ENCODE measurements at places on chromosomes 3 and 15.

DNA sequence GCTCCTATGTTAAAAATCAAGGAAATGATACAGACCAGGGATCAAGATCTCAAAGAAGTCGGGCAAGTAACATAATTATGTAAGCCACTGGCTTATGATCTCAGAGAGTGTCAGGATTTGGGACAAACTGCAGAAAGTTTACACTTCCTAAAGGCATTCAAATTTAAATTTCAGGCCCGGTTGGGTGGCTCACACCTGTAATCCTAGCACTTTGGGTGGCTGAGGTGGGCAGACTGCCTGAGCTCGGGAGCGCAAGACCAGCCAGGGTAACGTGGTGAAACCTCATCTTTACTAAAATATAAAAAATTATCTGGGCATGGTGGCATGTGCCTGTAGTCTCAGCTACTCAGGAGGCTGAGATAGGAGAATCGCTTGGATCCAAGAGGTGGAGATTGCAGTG, 124.4 kb upstream of the UBE2E2 start:
- no peaks in the 10 kb centered on the region for H3K36me3 ChIP-seq
- no peak overlapping the region for H3K27ac ChIP-seq
- no peak for DNase-seq

DNA sequence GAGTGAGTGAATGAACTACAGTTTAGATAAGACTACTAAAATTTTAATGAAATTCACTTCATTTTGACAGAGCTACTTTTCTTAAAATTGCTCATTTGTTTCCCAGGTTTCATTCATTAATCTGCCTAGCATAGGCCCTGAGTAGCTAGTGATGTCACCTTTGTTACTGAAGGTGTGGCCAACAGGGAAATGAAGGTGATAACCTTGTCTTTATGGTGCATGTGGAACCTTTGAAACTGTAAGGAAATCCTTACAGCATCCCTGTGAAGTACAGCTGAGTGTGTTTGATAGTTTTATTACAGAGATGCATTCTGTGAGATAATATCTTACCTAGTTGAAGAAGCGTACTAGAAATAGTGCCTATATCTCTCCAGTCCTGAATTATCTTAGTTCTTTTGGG, 112.9 kb downstream of the AKAP13 start:
- no peaks in the 10 kb centered on the region for H3K36me3 ChIP-seq
- no peak for DNase-seq
- H3K4me3 ChIP-seq: no peak overlapping the region
- H3K27ac ChIP-seq: no peak overlapping the region

GRCh38 chr15:66101715-66102395, 151.7 kb downstream of the MEGF11 start:
- no peaks in the 10 kb centered on the region for H3K4me1 ChIP-seq
- no peak overlapping the region for H3K27ac ChIP-seq
- no peak for DNase-seq
- H3K4me3 ChIP-seq: no peak overlapping the region
- peaks cover 6% of the 10 kb centered on the region for H3K27me3 ChIP-seq
- no peaks in the 10 kb centered on the region for H3K36me3 ChIP-seq

DNA sequence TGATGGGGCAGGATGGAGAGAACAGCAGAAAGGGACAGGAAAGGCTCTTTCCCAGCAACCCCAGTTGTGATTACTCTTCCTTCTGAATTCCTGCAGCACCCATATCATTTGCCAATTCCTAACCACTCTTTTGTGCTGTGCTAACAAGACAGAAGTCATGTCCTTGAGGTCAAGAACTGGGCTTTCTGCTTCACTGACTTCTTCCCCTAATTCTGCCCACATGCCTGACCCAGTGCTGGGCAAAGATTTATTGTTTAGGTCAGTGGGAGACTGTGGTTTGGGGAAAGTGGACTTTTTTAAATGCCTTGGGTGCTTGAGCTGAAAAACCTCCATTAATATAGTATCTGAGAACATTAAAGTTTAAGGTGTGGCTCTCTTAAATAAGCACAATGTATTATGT, 4.2 kb upstream of the EFCAB12 start:
- no peak overlapping the region for H3K4me3 ChIP-seq
- H3K27ac ChIP-seq: no peak overlapping the region
- DNase-seq: no peak
- peaks cover 43% of the 10 kb centered on the region for H3K4me1 ChIP-seq
- H3K36me3 ChIP-seq: peaks cover 58% of the 10 kb centered on the region

- no peak overlapping the region for H3K4me3 ChIP-seq
- no peaks in the 10 kb centered on the region for H3K4me1 ChIP-seq
- peaks cover 2% of the 10 kb centered on the region for H3K36me3 ChIP-seq
Observed at GRCh38 chr3:66362541-66362941, 138.3 kb downstream of the LRIG1 start.

- H3K4me1 ChIP-seq: no peaks in the 10 kb centered on the region
- no peaks in the 10 kb centered on the region for H3K36me3 ChIP-seq
- H3K27ac ChIP-seq: no peak overlapping the region
- no peak overlapping the region for H3K4me3 ChIP-seq
Observed at GRCh38 chr3:166986000-166986399, 394.1 kb downstream of the ZBBX start.

GRCh38 chr15:66880380-66881155, 178.5 kb downstream of the SMAD6 start:
- H3K4me1 ChIP-seq: no peaks in the 10 kb centered on the region
- no peak overlapping the region for H3K27ac ChIP-seq
- no peaks in the 10 kb centered on the region for H3K36me3 ChIP-seq
- H3K27me3 ChIP-seq: peaks cover 2% of the 10 kb centered on the region
- no peak for DNase-seq

DNA sequence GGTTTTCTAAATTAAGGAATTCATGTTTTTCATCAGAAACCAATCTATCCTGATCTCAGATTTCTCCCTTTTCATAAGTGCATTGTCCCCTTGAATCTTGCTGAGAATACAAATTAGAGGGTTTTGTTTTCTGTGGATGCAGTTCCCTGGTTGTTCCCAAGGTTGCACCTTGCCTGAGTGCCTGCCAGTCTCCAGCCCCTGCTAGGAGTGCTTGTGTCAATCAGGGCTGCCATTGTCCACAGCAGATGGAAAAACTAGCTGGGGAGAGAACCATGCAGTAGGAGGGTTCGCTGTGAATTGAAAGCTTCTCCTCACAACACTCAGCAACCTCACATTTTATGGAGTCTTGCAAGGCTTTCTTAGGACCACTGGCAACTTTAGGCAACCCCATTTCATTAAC, 210.8 kb upstream of the CTNNB1 start:
- no peaks in the 10 kb centered on the region for H3K36me3 ChIP-seq
- H3K27me3 ChIP-seq: peaks cover 9% of the 10 kb centered on the region
- DNase-seq: no peak
- no peak overlapping the region for H3K27ac ChIP-seq
- H3K4me1 ChIP-seq: no peaks in the 10 kb centered on the region

GRCh38 chr3:126486360-126486847, 10.7 kb upstream of the ZXDC start:
- H3K27ac ChIP-seq: peak overlapping the region; percentile 68
- no peak overlapping the region for H3K4me3 ChIP-seq
- no peaks in the 10 kb centered on the region for H3K27me3 ChIP-seq
- H3K36me3 ChIP-seq: no peaks in the 10 kb centered on the region
- no peak for DNase-seq

GRCh38 chr15:80153900-80154299, 1.1 kb downstream of the FAH start:
- DNase-seq: no peak
- peaks cover 16% of the 10 kb centered on the region for H3K36me3 ChIP-seq
- H3K4me3 ChIP-seq: peak overlapping the region; percentile 92

- H3K4me3 ChIP-seq: no peak overlapping the region
- DNase-seq: no peak
- no peak overlapping the region for H3K27ac ChIP-seq
- H3K36me3 ChIP-seq: no peaks in the 10 kb centered on the region
Observed at GRCh38 chr3:191889756-191890155, 428.8 kb downstream of the PYDC2 start.

DNA sequence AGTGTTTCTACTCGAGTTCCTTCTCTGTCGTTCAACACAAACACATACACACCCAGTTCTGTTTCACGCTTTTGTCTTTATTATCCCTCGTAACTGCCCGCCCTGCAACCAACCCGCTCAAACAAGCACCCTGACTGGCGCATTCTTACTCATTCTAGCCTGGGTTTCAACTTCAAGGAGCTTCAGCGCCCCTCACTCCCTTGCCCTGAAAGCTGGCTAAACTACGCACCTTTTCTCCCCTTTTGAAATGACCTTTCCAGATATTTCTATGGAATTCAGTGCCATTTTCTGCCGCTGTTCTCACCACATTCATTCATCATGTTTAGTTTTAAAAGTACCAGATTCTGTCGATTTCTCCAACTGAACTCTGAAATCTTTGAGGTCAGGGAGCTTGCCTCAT, 653 bp upstream of the MFSD1 start:
- H3K27me3 ChIP-seq: peaks cover 9% of the 10 kb centered on the region
- no peak for DNase-seq
- H3K36me3 ChIP-seq: peaks cover 4% of the 10 kb centered on the region
- H3K4me1 ChIP-seq: peaks cover 16% of the 10 kb centered on the region
- H3K27ac ChIP-seq: peak overlapping the region; percentile 87

DNA sequence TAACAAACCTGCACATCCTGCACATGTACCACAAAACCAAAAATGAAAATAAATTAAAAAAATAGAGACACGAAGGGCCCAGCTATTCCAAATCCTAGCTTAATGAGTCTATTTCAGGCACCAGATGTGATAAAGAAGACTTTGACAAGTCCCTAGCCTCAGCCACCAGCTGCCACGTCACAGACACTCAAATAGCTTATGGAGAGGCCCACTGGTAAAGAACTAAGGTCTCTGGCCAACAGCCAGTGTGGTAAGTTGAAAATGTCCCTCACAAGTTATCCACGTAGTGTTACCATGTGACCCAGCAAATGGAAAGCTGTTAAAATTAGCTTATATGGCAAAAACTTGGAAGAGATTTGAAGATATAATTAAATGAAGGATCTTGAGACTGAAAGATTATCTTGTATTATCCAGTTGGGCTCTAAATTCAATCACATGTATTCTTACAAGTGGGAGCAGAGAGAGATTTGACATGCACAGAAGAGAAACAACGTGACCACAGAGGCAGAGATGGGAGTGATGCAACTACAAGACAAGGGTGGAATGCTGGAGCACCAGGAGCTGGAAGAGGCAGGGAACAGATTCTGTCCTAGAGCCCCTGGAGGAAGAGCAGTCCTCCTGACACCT, 10.9 kb downstream of the ACSBG1 start:
- H3K4me1 ChIP-seq: peaks cover 24% of the 10 kb centered on the region
- no peak overlapping the region for H3K4me3 ChIP-seq
- no peak overlapping the region for H3K27ac ChIP-seq
- no peaks in the 10 kb centered on the region for H3K27me3 ChIP-seq
- no peaks in the 10 kb centered on the region for H3K36me3 ChIP-seq

DNA sequence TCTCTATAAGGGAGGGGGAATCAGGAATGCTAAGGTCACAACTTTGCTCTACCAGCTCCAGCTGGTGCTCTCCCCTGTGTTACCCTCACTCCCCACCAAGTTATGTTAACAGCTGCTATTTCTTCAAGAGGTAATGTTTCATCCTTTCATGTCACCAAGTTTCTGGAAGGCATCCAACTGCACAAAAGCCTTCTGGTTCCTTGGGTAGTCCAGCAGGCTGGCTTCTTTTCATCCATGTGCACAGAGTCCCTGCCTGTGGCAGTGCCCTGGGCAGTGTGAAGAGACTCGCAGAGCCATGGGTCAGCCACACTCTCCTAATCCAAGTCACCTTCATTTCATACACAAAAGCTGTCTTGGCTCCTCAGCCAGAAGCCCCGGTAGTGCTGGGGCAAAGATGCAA, 737.5 kb upstream of the LMCD1 start:
- no peaks in the 10 kb centered on the region for H3K36me3 ChIP-seq
- no peaks in the 10 kb centered on the region for H3K27me3 ChIP-seq
- no peaks in the 10 kb centered on the region for H3K4me1 ChIP-seq
- no peak overlapping the region for H3K27ac ChIP-seq
- no peak overlapping the region for H3K4me3 ChIP-seq

DNA sequence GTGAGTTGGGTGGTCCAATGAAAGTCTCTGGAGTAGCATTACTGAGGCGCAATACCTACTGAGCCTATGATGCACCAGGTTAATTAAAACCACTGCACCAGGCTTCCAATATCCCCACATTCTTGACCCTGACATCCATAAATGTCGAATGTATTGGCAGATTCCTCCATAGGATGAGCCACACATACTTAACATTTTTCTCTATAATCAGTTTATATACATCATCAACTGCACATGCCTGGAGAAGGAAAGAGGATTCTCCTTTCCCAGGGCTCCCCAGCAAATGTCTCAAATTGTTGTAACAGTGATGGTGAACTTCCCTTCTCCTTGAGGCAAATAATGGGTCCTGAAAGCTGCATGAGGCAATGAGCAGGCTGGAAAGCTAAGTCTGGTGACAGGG, 82.3 kb upstream of the LPP start:
- DNase-seq: no peak
- H3K27ac ChIP-seq: no peak overlapping the region
- no peaks in the 10 kb centered on the region for H3K27me3 ChIP-seq
- H3K4me1 ChIP-seq: peaks cover 2% of the 10 kb centered on the region
- no peaks in the 10 kb centered on the region for H3K36me3 ChIP-seq

DNA sequence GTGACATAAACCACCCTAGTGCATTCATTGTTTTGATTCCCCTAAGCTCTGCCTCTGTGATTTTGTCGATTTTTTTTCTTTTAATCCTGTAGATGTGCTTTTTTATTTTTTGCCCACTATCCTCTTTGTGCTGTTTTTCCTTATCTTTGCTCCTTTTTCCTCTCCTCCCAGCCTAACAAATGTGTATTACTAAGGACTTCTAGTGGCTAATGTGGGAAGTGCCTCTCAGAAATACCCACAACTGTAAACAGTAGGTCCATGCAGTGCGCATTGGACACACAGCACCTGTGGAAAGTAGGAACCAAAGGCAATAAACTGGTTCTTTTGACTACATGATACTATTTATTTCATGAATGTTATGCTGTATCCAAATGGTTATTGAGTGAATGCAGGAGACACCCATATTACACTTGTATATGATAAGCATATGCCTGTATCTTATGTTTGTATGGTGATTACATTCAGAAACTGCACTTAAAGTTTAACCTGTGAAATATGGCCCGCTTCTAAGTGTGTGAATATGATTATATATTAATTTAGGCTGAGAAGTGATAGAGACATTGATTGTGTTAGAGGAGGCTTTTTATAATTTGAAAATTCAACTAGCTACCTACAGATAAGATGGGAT, 147.8 kb downstream of the PLCL2 start:
- peaks cover 11% of the 10 kb centered on the region for H3K36me3 ChIP-seq
- no peaks in the 10 kb centered on the region for H3K27me3 ChIP-seq
- no peak for DNase-seq
- no peak overlapping the region for H3K27ac ChIP-seq
- H3K4me3 ChIP-seq: no peak overlapping the region
- peaks cover 55% of the 10 kb centered on the region for H3K4me1 ChIP-seq

- H3K4me1 ChIP-seq: peaks cover 36% of the 10 kb centered on the region
- peak overlapping the region; percentile 71 for H3K27ac ChIP-seq
- H3K4me3 ChIP-seq: peak overlapping the region; percentile 81
- no peak for DNase-seq
- peaks cover 16% of the 10 kb centered on the region for H3K36me3 ChIP-seq
Observed at GRCh38 chr15:99706557-99707303, 26.5 kb downstream of the LYSMD4 start.

DNA sequence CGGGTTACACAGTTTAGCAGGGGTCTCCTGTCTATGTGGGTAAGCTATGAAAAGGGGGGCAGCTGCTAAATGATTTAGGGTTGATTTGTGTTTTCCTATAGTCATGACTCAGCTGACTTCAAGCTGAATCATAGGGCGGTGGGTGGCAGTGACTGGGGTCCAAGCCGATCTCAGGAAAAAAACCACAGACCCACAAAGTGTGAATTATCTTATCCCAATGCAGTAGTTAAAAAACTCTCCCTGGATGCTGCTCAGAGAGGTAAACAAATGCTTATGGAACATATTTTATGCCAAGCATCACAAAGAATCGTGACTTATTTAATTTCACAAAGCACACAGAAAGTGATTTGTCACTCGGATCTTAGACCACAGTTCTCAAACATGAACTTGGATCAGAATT, 18.4 kb upstream of the TOPAZ1 start:
- DNase-seq: no peak
- no peak overlapping the region for H3K27ac ChIP-seq
